Retina (tissue), 1 donor: ENCODE measurements at places on chromosomes 4 and X.

DNA sequence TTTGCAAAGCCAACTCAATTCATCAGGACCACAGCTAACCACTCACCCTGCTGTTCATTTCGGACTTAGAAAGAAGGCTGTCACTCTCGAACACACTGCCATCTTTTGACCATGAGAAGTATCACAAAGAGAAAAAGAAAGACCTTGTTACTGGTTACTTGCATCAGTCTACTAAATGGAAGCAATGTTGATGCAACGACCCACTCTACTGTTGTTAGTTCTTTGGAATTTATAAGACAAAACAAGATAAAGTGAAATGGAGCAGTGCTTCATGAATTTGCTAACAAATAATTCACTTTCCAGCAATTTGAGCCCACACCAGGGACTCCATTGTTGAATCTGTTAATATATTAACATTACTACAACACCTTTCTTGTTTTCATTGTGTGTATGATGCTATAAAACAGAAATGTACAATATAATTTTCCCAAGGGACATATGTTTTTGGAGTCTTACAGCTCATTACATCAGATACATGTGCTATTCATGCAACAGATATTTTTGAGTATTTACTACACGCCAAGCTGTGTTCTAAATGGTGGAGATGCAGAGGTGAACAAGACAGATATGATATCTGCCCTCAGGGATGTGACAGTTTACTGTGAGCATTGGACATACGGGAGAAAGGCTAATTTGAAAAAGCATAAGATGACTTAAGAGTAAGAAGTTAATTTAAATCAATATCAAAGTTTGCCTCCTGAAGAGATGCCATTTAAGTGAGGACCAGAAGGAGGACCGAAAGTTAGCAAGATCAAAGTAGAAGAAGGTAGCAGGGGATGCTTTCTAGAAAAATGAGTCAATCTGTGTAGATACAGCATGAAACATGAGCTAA lies 87.2 kb downstream of the AREG start:
- DNase-seq, result peak; percentile 3

- DNase-seq, result no peak
Observed at GRCh38 chrX:114037515-114037914, 546.4 kb upstream of the HTR2C start.

GRCh38 chrX:37060999-37061398 lies 52.8 kb downstream of the FAM47C start:
- DNase-seq, result peak; percentile 23

- DNase-seq, result no peak
Observed at GRCh38 chr4:151228189-151229119, 48.5 kb upstream of the PRSS48 start.

GRCh38 chr4:1720163-1720983 lies 750 bp downstream of the TMEM129 start:
- DNase-seq, result peak; percentile 81

GRCh38 chrX:24963823-24964222 lies 51.9 kb downstream of the ARX start:
- DNase-seq, result no peak

DNA sequence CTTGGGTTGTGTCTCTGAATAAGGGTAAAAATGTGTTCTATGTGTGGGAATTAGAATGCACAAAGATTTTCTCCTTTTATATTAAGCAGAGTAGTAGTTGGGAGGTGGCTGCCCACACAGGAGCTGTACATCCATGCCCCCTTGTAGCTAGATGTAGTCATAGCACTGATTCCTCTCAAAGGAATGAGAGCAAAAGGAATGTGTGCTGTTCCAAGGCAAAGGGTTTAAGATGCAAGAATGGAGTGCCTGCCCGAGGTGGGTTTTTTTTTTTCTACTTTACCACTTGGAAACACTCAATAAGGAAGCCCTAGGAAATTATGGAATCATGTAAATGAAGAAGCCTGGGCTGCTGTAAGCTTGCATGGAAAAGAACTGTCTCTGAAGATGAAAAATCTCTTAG lies 2183.2 kb upstream of the AGA start:
- no peak for DNase-seq

DNA sequence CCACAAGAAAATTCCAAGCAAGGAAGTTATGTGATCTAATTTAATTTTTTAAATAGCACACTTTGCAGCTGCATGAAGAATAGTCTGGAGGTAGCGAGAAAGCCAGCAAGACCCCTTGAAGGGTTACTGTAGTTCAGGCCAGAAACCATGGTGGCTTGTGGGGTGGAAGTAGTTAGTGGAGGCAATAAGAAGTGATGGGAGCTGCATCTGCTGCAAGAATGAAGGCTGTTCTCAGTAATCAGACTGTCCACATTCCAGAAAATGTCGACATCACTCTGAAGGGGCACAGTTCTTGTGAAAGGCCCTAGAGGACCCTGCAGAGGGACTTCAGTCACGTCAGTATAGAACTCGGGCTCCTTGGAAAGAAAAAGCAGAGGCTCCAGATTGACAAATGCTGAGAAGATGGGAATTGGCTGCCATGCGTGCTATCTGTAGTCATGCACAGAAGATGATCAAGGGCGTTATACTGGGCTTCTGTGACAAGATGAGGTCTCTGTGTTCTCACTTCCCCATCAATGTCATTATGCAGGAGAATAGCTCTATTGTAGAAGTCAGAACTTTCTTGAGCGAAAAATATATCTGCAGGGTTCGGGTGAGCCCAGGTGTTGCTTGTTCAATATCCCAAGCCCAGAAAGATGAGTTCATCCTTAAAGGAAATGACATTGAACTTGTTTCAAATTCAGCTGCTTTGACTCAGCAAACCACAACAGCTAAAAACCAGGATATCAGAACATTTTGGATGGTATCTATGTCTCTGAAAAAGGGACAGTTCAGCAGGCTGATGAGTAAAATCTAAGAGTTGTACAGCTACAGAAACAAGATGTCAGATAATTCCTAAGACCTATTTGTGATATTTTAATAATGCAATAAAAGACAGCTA lies 254.2 kb downstream of the CBR4 start:
- no peak for DNase-seq

- DNase-seq, result no peak
Observed at GRCh38 chr4:26000274-26000950, 86.4 kb downstream of the SMIM20 start.
